ENCODE measurements at places on chromosomes 16 and 17.

GRCh38 chr16:64695684-64696083, 426.2 kb downstream of the CDH11 start:
- no peak for DNase-seq

- DNase-seq: no peak
Observed at GRCh38 chr16:47311738-47312505, 148.9 kb downstream of the ITFG1 start.

- no peak for DNase-seq
Observed at GRCh38 chr17:2455956-2456355, 55.1 kb upstream of the MNT start.

- DNase-seq: no peak
Observed at GRCh38 chr17:10072556-10073425, 125.6 kb downstream of the GAS7 start.

DNA sequence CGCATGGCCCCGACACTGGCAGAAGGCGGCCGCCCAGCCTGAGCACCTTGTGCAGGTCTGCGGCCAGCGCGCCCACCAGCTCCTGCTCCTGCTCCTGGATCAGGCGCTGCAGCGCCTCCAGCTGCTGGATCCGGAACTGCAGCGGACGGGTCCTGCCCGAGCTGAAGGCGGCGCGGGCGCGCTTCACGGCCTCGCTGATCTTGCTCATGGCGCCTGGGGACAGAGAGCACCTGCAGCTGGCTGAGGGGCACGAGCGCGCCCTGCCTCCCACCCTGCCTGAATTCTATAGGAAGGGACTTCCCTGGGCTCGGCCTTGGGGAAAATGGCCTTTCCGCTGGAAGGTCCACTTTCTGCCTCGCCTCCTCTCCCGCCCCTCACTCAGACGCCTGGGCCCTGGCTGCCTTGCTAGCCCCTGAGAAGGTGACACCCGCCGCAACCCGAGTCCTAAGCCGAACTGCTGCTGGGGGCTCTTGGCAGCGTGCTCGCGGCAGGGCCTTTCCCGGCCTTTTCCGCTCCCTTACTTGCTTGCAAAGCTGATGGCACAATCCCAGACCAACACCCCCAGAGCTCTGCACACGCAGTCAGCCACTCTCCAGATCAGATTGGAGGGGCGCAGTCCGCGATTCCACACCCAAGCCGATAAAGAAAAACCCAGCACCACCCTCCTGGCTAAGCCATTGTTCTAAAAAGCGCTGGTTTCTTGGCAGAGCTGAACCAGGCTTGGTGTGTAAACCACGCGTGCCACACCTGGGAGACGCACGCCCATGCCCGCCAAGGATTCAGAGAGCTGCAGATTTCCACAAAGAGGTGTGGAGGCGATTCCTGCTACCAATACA, 3.0 kb downstream of the ALDH3A1 start:
- DNase-seq: peak; percentile 26

DNA sequence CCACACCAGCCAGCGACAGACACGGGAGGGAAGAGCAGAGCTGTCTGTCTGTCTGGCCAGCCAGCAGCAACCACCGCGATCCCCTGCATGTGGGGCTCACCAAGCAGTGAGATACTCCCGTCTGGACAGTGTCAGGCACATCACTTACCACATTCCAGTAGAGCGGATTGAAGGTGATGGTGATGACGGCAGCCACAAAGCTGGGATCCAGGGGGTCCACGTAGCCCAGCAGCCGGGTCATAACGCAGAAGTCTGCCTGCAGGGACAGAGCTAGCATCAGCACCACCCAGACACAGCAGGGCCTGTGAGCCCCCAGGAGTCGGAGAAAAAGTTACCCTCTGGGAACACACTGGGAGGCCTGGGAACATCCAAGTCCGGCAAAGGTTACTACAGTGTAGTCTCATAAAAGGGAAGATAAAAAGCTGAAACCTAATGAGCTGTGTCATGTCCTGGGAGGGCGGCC, 14.7 kb downstream of the PEMT start:
- no peak for DNase-seq

- DNase-seq: no peak
Observed at GRCh38 chr17:79154446-79154845, 79.8 kb downstream of the ENGASE start.

DNA sequence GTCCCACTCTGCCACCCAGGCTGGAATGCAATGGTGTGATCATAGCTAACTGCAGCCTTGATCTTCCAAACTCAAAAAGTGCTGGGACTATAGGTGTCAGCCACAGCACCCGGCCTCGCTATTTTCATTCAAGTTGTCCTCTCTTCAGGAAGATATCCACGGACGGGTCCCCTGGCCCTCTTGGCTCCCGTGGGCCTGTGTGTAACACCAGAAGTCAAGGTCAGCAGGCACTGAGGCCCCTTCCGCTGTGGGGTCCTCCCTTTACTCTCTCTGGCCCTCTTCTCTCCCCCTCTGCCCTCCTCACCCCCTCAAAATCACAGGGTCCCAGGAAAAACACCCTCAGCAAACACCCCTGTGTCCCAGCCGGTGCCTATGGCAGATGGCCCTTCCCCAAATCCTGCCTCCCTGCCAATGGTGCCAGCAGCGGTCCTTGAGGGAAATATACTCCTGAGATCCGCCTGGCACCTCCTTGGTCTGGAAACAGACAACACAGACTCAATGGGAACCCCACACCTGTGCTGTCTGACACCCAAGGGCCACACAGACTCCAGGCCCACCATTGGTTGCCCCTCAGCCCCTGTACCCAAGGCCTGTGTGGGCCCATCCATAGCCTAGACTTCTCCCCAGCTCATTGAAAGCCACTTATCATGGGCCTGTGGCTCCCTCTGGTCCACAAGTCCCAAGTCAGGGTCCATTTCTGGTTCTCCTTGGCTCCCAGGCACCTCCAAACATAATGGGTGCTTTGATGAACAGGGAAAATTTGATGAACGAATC, 221.5 kb downstream of the ZNF423 start:
- no peak for DNase-seq

DNA sequence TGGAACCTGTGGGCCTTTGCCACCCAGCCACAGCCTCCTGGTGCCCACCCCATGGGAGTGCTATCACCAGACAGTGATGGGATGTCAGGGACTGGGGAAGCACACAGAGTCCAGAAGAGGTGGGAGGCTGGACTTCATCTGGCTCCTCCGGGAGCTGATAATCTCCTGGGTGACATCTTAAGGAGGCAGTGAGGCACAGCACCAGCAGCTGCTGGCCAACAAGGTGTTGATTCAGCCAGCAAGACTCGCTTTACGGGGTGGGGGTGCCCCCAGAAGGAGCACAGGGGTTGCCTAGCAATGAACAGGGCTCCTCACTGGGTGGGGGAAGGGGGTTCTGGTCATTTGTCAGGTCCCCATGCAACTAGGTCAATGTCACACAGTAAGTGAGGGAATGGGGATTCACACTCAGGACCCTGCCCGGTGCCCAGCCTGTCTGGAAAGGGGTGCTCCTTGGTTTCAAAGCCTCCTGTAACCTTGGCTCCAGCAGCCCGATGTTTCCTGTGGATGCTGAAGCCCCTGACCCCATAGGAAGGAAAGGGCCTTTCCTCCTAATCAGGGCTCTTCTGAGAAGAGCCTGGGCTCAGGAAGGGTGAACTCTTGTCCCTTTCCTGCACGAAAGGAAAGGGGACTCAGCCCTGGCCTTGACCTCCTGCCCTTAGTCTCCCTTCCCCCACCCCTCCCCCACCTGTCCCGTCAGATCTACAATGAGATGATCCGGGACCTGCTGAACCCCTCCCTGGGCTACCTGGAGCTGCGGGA, 17.7 kb downstream of the KIF19 start:
- peak; percentile 15 for DNase-seq

- DNase-seq: peak; percentile 89
Observed at GRCh38 chr17:30232015-30232823, 3.3 kb downstream of the SLC6A4 start.

GRCh38 chr17:80441133-80441578, 26.2 kb downstream of the ENDOV start:
- peak; percentile 29 for DNase-seq

DNA sequence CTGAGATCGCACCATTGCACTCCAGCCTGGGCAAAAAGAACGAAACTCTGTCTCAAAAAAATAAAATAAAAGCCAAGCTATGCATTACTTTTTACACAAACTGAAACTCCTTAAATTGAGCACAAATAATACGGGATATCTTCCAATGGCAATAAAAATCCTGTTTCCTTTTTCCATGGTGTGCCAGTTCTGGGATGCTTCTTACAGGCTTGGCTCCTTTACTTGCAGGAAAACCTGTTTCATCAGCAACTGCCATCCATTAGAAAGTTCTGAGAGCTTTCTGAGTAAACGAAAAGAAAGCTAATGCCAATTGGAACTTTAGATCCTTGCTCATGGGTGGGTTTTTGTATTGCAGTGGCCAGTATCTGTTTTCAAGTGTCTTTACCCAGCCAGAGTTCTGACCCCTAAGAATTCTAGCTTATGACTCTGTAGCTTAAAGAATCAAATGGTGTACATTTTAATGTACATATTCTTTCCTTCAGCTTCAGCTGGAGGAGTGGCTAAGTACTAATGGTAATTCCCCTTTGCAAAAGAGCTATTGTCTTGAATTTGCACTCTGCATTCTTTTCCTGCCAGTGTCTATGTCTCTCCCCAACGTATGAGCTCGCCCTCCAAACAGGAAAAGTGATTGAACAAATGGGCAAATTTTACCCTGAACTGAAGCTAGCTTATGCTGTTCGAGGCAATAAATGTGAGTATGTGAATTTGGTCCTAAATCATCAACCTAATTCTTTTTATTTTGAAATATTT, 21.5 kb upstream of the DDX19A start:
- no peak for DNase-seq

DNA sequence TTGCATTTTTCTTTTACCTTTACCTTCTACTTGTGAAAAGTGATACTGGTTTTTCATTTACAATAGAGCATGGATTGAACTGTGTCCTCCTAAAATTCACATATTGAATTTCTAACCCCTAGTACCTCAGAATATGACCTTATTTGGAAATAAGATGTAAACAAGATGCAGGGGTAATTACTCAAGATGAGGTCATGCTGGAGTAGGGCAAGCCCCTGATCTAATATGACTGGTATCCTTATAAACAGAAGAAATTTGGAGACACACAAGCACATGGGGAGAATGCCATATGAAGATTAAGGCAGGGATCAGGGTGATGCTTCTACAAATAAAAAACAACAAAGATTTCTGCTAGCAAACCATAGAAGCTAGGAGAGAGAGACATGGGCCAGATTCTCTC, 12.2 kb downstream of the MYH13 start:
- no peak for DNase-seq

DNA sequence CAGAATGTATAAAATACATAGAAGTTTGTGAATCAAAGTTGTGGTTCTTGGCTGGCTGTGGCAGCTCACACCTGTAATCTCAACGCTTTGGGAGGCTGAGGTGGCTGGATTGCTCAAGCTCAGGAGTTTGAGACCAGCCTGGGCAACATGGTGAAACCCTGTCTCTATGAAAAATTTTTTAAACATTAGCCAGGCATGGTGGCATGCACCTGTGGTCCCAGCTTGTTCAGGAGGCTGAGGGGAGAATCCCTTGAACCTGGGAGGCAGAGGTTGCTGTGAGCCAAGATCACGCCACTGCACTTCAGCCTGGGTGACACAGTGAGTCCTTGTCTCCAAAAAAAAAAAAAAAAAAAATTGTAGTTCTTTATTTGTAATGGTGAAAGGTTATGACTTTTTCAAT, 13.8 kb upstream of the APPBP2 start:
- no peak for DNase-seq

DNA sequence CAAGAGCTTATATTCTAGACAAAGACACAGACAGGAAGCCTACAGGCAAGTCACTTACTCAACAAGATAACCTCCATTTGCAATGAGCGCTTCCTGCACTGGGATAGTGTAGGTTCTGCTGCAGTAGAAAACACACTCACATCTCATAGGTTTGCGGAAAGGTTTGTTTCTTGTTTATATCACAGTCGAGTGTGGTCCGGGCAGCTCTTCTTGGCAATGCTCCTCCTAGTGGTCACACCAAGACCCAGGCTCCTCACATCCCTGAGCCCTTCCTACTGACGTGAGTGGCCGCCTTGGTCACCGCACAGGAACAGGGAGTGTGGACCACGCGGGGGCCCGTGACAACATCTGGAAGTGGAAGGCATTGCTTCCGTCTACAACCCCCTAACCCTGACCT, 48.0 kb upstream of the RBFOX3 start:
- DNase-seq: no peak

DNA sequence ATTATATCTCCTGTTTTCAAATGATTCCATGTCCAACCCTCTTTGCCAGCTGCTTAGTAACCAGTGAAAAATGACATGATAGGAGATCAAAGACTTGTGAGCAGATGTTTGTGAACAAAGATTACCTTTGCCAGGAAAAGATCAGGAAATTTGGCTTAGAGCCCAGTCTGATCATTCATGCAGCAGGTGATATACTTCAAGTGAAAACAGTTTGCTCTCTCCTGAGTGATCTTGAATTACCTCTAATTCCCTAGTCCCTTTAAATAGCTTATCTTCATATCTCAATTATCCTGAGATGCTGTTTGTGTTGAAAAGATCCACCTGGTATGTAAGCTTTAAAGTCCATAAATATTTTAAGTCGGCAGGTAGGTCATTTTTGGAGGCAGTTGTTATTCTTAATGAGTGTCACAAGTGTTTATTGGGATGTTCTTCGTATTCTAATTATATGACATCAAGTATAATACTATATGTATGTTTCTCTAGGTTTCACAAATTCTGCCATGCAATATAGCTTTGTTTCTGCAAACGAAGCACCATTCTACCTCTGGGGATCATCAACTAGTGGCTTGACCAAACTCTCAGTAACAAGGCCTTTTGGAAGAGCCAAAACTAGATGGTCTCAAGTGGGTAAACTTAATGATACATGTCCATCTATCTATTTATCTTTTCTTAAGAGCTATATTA, 13.2 kb upstream of the VPS35L start:
- DNase-seq: peak; percentile 98

GRCh38 chr17:49890852-49891251, 43.0 kb upstream of the TAC4 start:
- no peak for DNase-seq

- DNase-seq: no peak
Observed at GRCh38 chr16:83458612-83459011, 349.2 kb upstream of the HSBP1 start.

DNA sequence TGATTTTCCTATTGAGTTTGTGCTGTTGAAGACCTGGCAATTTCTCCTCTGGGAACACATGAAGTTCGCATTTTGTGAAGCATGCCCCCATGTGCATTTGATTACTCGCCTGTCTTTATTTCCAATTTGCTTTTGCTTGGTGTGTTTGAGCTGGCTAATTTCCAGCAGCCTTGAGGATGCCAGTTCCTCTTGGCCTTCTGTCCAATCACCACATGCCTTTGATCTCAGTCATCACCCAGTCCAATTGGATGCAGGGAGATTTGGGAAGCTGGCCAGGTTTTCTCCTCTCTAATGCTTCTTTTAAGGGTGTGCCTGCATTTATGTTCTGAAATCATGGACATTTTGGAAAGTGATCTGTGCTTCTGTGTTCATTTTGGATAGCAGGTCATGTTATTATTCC, 3.8 kb upstream of the TMEM100 start:
- DNase-seq: no peak
